ENCODE measurements at places on chromosomes 6 and 20. TPM values are rescaled to one million over a fixed set of nuclear protein-coding genes. Genes with fewer than 3 reads are reported as not detected.
A peak's percentile ranks its signal among the peaks of the same experiment; 100 is the strongest.

DNA sequence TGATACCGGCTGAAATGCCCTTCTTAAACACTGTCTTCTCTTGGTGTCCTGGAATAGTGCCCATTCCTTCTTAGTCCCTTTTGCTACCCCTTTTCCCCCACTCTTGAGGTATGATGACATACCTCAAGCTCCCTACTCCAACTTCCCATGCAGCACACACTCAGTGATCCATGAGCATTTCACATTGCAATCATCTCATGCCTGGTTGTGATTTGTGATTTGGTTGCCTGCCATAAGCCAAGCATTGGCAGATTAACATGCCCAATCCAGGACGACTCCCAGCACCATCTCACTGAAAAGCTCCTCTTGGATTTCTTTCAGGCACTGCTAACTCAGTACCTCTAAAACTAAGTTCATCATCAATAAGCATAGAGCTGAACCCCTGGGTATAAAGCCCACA lies 14.7 kb upstream of the PTPRA start:
- no peak for DNase-seq

DNA sequence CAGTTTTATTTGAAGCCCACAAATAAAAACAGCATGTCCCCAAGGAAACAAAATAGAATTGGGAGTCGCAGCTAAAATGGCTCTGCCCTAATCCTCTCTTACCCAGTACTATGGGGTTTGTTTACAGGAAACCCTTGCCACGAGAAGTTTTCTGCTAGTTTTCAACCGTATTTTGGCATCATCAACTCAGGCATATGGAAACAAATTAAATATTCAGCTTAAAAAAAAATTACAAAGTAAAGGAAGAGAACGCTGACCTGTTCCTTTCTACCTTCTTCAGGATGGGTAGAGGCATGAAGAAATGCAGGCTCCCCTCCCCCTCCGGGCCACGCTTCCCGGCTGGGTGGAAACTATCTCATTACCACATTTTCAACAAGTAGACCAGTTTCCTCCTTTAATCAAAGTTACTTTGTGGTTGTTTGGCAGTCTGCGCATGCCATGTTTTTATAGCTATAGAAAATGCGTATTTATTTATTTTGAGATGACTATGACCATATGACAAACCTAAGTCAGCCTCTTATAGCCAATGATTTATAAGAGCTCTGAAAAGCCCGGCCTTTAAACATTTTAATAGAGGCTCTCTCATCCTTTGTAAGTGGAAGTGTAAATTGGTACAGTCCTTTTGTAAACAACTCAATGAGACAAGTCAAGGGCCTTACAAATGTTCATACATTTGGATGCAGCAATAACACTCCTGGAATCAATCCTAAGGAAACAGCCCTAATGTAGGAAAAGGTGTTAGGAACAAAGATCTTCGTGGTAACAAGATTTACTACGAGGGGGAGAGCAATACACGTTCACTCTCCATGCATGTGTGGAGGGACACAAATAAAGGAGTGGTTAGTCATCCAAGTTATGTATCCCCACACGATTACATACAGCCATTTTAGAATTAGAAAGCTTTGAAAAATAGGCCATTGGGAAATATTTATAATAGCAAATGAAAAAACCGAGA lies 16.1 kb upstream of the ZNF217 start:
- DNase-seq: peak; percentile 18

DNA sequence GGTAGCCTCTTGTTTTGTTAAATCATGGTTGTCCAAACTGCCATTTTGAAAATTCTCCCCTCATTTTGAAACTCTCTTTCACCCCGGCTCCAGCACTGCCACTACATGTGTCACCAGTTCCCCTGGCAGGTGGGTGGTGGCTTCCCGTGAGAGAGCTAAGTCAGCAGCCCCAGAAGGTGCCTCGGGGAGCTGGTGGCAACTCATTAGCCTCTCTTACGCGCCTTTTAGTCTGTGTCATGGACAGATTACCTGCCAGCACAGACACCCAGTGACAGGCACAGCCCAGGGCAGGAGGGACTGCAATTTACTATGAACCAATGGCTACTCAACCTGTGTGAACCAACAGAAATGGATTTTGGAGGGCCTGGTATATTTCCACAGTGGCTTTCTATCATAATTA lies 147.1 kb upstream of the SASH1 start:
- no peak for DNase-seq

DNA sequence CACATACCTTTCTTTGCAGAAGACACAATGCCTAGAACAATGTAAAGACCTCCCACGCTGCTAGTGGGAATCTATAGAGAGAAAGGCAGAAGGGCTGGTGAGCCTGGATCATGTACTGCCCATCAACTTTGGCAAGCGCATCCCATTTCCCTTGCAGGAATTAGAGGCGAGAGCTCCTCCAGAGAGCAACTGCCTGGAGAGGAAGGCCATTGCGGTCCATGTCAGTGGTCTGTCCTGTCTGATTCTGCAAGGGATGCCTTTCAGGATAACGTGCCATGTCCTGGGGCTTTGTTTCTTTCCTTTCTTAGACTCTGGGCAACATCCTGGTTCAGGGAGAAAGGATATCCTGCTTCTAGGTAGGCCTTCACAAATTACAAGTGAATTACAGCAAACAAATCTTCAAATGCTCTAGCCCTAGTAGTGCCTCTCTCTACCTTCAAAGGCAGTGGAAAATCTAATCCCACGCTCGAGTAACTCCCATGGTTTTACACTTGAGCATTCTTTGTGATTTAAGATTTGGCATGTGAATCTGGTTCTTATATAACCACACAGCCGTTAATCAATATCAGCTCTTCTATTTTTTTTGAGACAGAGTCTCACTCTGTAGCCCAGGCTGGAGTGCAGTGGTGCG lies 38.5 kb downstream of the GCNT2 start:
- no peak for DNase-seq

DNA sequence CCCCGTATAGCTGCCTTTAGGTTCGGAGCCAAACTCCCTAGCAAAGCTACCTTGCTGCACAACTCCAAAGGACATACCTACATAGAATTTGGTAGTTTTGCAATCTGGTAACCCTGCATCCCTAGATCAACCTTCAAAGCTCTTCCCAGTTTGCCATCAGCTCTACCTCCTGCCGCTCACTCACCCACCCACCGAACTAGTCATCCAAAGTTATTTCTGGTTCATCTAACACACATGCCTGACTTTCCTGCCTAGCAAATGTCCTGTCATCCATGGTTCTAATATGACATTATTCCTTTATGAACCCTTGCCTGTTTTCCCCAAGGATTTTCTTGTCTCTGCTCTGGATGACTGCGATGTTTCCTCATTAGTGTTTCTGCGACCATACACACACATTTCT lies 21.6 kb downstream of the SPAG4 start:
- no peak for DNase-seq

Gene EPHA7
- total RNA-seq: 0.80 TPM

Gene MRAP2
- 9.4 TPM for total RNA-seq

DNA sequence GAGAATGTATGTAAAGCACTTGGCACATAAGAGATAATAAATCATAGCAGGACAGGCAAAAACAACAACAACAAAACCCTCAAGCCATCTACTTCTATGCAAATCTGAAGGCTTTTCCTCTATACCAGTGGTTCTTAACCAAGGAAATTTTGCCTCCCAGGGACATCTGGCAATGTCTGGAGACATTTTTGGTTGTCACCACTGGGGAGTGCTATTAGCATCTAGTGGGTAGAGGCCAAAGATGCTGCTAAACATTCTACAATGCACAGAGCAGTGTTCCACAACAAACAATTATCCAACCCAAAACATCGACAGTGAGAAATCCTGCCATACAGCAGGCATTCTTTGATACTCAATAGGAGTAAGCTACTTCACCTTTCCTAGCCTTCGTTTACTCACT lies 28.2 kb downstream of the NDRG3 start:
- DNase-seq: no peak

DNA sequence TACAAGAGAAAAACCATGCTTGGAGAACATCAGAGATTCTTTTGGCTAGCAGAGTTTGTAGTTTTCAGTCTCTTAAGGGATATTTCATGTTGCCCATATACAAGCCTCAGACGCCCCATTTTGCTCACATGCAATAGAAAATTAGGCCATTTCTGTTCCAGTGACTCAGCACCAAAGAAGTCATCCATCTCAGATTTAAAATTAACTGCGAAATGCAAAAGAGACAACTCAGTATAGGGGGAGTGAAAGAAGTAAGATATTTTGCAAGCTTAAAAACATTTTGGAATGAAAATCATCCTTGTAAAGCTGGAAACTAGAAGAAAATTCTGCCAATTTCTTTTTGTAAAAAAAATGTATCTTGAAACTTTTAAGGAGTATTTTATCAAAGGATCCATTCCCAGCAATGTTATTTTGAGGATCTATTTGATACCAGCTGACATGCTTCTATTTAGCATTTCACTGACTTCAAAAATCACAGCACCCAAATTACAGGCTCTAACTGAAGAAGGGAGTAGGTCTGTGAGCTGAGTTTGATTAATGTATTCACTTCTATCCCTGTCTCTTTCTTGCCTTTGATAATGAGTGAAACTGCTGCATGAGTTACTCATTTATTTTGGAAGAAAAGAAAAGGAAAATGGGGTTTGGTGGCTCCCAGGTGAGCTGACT lies 223.7 kb upstream of the SULF2 start:
- no peak for DNase-seq

Gene RIMS1
- total RNA-seq: 4.0 TPM

Gene FRK
- total RNA-seq: 5.9 TPM

GRCh38 chr6:14880052-14880451 lies 365.8 kb upstream of the JARID2 start:
- DNase-seq: no peak

Gene HNF4A
- total RNA-seq: 1.6 TPM

DNA sequence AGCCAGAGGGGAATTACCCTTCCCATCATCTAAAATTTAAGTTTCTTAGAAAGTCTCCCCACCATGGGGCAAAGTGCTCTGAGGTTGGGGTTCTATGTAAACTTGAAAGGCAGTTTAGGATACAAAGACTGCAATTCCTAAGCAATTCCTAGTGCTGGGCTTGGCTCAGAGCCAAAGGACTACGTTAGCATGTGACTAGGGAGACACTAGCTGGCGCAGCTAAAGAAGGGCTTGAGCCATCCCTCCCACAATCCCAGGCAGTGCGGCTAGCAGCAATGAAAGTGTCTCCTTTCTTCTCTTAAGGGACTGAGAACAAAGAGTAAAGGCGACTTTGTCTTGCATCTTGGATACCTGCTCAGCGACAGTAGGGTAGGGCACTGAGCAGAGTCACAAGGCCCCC lies 306.6 kb upstream of the FKBP1C start:
- DNase-seq: no peak

Gene BPIFB4
- total RNA-seq: not detected

DNA sequence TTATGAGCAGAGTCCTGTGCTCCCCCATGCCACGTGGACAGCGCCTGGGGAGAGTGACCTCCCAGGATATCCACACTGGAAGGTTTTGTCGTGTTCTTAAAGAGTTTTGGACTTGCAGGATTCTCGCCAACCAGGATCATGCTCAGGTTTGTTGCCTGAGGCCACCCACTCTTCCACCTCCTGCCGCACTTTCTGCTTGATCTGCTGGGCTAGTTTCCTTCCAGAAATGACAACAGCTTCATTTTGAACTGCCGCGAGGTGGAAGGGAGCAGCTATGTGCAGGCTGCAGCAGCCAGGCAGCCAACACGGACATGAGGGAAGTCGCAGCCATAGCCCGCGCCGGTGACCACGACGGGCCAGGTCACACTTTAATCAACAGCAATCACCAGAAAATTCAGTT lies 27.7 kb upstream of the SEC63 start:
- DNase-seq: no peak

Gene GABRR2
- total RNA-seq: 0.32 TPM

- DNase-seq: no peak
Measured at GRCh38 chr6:135922746-135923145, 71.2 kb downstream of the PDE7B start.

Gene TSPO2
- total RNA-seq: not detected

DNA sequence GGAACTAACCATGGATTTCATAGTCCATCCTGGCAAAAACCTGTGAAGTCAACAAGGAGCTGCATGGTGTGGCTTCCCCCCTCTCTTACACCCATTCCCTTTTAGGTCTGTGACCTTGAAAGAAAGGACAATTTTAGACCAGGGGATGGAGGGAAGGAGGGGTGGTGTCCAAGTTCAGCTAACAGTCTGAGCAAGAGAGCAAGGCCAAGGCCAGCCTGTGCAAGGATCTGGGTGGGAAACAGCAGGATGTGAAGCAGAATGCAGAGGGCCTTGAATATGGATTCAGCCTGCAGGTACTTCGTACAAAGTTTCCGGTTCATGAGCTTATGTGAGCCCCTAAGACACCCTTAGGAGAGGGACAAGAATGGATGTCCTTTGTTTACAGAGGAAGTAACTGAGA lies 293.0 kb downstream of the KIF16B start:
- DNase-seq: no peak

Gene BPIFB3
- not detected for total RNA-seq

DNA sequence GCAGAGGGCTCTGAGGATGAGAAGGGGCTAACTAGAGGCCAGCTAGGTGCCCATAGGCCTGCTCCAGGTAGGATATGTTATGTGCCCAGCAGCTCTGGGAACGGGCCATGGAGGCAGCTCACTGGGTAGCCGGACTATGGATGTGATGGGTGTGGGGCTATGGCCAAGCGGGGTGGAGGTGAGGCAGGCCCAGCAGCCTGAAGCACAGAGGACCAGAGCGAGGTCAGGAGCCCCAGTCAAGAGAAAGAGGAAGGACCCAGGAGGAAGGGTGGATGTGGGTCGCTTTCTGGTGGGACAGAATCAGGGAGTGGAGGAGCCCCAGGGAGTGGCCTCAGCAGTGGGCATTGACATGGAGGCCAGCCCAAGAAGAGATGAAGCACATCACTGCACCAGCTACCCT lies 117.9 kb upstream of the MLN start:
- no peak for DNase-seq

DNA sequence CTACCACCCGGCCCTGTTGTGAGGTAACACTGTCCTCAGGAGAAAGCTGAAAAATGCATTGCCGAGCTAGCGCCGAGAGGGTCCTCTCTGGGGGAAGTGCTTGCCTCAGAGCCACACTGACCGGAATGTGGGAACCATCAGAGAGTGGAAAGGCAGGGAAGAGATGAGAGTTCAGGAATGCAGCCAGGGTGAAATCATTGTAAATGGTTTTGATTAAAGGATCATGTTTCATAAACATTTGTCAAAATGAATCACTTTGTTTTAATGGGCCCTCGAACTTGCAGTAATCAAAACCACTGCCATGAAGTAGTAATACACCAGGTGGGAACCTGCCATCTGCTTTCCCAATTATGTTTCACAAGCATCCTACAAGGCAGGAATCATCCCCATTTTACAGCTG lies 16.9 kb upstream of the IL17F start:
- DNase-seq: no peak

GRCh38 chr20:38165089-38165965 lies at the start of gene TGM2:
Gene TGM2 (minus strand): TSS chr20:38165270. CDS start chr20:38165198, 72 bp downstream.
- DNase-seq: no peak
